ENCODE measurements at places on chromosomes 1 and 21.

DNA sequence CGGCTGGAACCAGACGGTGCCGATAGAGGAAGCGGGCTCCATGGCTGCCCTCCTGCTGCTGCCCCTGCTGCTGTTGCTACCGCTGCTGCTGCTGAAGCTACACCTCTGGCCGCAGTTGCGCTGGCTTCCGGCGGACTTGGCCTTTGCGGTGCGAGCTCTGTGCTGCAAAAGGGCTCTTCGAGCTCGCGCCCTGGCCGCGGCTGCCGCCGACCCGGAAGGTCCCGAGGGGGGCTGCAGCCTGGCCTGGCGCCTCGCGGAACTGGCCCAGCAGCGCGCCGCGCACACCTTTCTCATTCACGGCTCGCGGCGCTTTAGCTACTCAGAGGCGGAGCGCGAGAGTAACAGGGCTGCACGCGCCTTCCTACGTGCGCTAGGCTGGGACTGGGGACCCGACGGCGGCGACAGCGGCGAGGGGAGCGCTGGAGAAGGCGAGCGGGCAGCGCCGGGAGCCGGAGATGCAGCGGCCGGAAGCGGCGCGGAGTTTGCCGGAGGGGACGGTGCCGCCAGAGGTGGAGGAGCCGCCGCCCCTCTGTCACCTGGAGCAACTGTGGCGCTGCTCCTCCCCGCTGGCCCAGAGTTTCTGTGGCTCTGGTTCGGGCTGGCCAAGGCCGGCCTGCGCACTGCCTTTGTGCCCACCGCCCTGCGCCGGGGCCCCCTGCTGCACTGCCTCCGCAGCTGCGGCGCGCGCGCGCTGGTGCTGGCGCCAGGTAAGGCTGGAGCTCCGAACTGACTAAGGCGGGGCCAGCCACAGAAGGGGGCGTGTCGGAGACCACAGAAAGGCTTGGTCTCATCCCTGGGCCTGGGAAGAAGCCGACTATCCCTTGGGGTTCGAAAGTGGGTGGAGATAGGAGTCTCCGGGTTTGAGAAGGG lies 486 bp downstream of the SLC27A3 start:
- DNase-seq, result peak; percentile 90

- DNase-seq, result no peak
Measured at GRCh38 chr1:50705041-50705440, 255.0 kb downstream of the FAF1 start.

GRCh38 chr1:58047265-58047858 lies 499.2 kb downstream of the OMA1 start:
- no peak for DNase-seq

GRCh38 chr1:210769473-210769872 lies 364.5 kb downstream of the KCNH1 start:
- DNase-seq, result no peak

DNA sequence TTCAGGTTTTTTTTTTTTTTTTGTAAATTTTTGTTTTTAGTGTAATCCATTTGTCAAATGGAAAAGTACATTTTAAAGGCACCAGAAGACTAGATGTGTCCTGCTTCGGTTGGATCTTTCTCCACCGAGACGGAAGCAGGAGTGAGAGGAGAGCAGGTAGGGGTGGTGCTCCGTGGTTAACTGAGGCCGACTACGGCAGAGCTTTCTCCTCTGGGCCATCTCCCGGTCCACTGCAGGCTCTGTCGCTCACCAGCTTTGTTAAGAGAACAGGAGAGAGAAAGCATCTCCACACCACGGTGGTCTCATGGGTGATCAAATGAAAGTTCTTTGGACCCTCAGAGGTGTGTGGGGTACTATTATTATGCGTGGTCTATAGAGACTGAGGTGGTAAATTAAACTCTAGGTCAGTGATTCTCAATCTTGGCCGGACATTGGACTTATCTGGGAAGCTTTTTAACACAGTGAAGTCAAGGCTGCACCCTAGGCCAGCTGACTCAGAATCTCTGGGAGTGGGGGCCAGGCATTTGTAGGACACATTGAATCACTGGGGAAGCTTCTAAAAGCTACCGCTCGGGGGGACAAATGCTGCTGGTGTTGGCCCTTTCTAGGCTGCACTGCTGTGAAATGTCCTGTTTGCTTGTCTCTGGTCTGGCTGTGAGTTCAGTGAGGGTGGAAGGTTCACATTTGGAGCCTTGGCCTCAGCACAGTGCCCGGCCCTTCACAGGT lies 25.0 kb downstream of the ABCA4 start:
- no peak for DNase-seq

- no peak for DNase-seq
Measured at GRCh38 chr1:89552471-89553081, 27.9 kb downstream of the LRRC8B start.

DNA sequence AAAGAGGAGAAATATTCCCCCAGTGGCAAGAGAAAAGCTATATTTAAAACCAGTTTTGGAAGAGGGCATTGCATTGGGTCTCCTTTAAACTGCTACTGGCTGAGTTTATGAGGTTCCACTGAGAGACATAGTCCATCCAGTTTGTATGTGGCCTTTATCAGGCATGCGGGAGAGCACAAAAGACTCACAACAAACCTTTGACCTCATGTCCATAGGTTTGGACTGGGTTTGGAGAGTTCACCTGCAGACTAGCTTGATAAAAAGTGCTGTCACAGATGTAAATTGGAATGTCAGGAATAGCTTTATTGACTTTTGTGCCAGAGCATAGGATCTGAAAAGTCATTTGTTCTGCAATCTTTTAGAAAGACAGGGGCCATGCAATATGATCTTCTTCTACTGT lies 131.0 kb upstream of the NRIP1 start:
- DNase-seq, result no peak

DNA sequence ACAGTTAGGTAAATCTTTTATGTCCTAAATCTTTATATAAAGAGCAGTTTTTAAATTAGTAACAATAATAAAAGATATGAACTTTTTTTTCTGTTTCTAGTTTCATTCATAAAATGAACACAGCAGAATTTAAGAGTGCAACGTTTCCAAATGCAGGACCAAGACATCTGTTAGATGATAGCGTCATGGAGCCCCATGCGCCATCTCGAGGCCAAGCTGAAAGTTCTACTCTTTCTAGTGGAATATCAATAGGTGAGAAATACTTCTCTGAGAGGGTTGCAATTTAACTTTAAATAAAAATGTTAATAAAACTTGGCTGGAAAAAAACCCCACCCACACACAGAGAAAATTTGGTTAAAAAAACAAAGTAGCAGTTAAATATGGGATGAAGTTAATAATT lies 15.0 kb upstream of the ANGPTL1 start:
- DNase-seq, result no peak

GRCh38 chr21:41768437-41769042 lies 1.7 kb upstream of the RIPK4 start:
- DNase-seq, result peak; percentile 46

- DNase-seq, result no peak
Measured at GRCh38 chr1:220882061-220882891, 3.0 kb downstream of the HLX start.

- DNase-seq, result no peak
Measured at GRCh38 chr1:202216691-202217090, 23.1 kb downstream of the LGR6 start.

DNA sequence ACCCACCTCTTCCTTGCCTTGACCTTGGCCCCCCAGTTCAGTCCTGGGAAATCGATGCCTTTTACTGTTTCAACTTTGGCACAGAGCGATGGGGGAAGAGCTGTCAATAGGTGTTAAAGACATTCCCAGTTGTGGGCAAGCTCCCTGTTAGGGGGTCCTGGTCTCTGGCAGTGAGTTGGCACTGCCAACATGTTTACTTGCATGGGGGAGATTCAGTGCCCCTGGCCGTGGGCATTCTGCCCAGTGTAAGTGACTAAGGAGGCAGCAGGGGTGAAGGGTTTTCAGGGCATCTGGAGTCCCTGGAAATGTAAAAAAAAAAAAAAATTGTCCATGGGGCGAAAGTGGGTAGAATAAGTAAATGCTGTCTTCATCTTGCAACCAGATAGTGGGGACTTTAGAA lies 407.0 kb downstream of the PTPRU start:
- DNase-seq, result peak; percentile 9

GRCh38 chr1:22341791-22342605 lies 109.7 kb upstream of the ZBTB40 start:
- no peak for DNase-seq

DNA sequence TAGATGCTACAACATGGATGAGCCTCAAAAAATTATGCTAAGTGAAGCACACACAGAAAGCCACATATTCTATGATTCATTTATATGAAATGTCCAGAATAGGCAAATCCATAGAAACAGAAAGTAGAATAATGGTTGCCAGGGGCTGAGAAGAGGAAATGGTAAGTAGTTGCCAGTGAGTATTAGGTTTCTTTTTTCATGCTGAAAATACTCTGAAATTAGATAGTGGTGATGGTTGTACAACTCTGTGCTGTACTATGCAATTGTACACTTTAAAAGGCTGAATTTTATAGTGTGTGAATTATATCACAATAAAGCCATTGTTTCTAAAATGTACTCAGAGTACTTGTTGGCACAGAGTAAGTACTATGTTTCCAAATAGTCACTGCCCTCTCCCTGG lies 15.5 kb upstream of the GFI1 start:
- no peak for DNase-seq

DNA sequence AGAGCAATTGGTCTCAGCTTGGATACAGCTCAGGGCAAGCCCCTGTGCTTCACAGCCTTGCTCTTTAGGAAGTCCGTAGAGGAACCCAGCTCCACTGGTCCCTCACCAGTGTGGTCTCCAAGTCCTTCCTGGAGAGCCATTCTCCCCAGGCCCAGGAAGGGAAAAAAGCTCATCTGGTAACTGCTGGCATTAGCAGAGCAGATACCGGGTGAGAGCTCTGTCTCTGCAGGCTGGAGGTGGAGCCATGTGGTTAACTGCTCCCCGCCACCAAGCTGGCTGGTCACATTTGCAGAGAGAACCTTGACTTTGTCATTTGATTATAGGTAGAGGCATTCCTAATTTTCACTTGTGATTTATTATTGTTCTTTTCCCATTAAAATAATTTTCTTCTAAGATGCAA lies 169.6 kb downstream of the ROR1 start:
- DNase-seq, result no peak

GRCh38 chr1:41342774-41343355 lies 18.4 kb upstream of the FOXO6 start:
- DNase-seq, result no peak

DNA sequence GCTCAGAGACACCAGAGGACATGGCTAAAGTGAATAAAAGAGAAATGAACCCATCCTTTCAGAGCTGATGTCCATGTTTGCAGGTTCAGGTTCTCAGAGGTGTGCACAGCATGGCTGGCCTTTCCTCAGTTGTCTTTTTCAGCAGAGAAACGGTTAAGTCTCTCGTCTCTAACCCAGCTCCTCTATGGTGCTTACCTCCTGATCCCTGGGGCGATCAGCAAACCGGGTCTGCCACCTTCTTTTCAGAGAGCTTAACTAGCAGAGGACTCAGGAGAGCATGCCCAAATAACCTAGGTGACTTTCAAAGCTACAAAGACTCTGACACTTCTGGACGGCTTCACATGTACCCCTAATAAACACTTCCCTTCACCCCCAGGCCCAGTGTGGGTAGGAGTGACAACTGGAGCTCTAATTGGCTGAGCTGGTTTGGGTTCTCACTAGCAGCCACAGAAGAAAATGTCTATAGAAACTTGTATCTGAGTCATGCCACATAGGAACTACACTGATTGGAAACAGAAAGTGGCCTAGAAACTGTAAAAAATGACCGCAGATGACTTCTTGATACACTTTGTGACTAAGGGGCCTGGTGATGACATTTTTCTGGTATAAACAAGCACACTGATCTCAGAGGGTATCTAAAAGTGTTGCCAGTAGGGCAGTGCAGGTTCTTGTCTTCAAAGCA lies at the start of gene AIM2:
Gene AIM2, minus strand, starts transcription at position 329 of the 682 bp plus-strand sequence. CDS start 3,267 bp downstream, outside the sequence.
- peak; percentile 91 for DNase-seq

- no peak for DNase-seq
Measured at GRCh38 chr1:47659146-47659545, 221.3 kb downstream of the FOXD2 start.

GRCh38 chr1:3093898-3094626 lies 25.1 kb downstream of the PRDM16 start:
- no peak for DNase-seq

DNA sequence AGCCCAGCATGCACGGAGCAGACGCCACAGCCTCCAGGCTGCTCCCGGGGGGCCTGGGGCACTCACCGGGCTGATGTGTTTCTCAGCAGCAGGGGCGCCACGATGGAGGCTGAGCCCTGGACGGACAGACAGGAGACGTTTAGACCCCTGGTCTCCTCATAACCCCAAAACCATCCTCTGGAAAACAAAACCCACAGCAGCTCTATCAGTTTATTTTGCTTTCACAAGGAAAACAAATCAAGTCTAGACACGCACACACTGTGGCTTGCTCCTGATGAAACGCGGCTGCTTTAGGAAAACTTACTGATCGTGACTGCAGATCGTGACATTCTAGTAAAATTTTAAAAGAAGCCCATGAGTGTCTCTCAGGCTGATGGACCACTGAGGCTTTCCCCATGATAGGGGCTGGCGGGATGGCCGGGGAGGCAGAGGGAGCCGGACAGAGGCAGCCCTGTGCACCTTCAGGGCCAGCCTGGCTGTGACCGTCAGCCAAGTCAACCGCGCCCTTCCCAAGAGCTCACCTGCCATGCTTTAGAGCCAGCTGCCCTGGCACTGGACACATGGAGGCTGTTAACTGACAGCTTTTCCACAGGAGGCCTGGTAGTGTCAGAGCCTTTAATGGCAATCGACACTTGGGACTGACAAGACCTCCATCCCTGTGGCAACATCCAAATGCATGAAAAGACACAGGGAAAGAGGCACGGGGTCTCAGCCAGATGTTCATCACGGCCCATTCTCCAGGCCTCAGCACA lies 5.2 kb downstream of the POFUT2 start:
- DNase-seq, result no peak

DNA sequence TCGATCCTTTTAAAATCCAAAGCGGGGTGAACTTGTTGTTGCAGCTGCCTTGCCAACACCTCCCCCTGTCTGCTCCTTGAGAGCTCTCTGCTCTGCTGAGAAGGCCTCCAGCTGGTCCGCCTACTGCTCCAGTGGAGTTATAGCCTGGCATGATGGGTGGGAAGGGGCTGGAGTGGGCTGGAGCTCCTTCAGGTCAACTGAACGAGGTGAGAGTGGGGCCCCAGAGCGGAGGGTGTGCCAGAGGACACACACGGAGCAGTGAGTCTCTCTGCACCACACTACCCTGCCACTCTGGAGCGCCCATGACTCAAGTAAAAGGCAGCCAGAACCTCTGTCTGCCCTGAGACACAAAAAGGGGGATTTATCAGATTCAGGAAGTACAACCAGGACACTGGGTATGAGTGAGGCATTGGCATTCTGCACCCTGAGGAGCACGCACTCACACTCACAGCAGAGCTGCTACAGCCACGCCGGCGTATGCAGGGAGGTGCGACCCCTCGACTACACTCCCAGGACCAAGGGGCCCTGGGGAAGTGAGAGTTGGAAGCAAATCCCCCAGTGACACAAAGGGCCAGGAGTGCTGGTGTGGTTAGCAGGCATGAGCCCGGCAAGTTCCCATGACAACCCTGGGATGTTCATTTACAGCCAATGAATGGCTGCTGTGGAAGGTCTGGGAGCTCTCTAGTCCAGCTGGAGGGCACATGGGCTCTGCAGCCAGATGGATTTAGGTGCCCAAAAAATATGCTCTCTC lies 28.0 kb upstream of the EVA1B start:
- DNase-seq, result no peak

- DNase-seq, result no peak
Measured at GRCh38 chr1:233707880-233708815, 94.2 kb downstream of the KCNK1 start.

All from activated CD8-positive, alpha-beta memory T cell treated with anti-CD3 and anti-CD28 coated beads, Interleukin-2, amount 10 ng/mL, durations not matched to agents 7 days and 5 days (primary cell).